ENCODE measurements at places on chromosomes 5 and 9. TPM values are rescaled to one million over a fixed set of nuclear protein-coding genes. Genes with fewer than 3 reads are reported as not detected.

Gene FOXD1
- total RNA-seq, result 25.4 TPM

Gene PCDHGC5
- total RNA-seq, result not detected

Gene DIMT1
- 39.1 TPM for total RNA-seq

Gene PPP3R2
- total RNA-seq, result not detected

Gene LIFR
- 6.1 TPM for total RNA-seq

Gene SAPCD2
- total RNA-seq, result 26.4 TPM

Gene LCN9
- total RNA-seq, result not detected

Gene NUTM2F
- total RNA-seq, result not detected

Gene CCL27
- not detected for total RNA-seq

Gene PCDHGB3
- 0.12 TPM for total RNA-seq

Gene KIF4B
- total RNA-seq, result not detected

Gene SPINK4
- not detected for total RNA-seq

Gene CDX1
- not detected for total RNA-seq

Gene TCF7
- total RNA-seq, result 14.9 TPM

Gene GZMA
- total RNA-seq, result not detected

Gene SPATA31C1
- not detected for total RNA-seq

Gene ADAMTS16
- 1.4 TPM for total RNA-seq

Measured in A549 treated with ZK216348 at 1 μM for 4 hours (cell line).